Effector CD8-positive, alpha-beta T cell (primary cell): ENCODE measurements at places on chromosomes 12 and 14.
A peak's percentile ranks its signal among the peaks of the same experiment; 100 is the strongest.

GRCh38 chr12:111413442-111414086 is 7.8 kb downstream of the SH2B3 start:
- DNase-seq: no peak

- peak; percentile 64 for DNase-seq
These were observed 6.3 kb downstream of the TNFRSF1A start for GRCh38 chr12:6335451-6336078.

DNA sequence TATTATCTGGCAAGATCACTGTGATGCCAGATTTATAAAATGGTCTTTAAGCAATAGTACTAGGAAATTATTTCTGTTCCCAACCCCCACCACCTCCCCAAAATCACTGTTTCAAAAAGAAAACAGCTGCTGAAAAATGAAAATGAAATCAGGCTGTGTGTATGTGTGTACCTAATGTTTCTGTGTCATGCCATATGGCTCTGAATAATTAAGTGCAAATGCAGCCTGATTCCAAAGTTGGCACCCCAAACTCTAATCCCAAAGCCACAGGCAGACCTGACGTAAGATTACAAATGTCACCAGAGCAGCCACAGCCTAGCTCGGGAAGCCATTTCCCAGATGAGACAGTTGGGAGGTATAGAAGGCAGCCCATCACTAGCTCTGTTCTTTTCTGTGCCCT is 175.5 kb downstream of the MED13L start:
- no peak for DNase-seq

- no peak for DNase-seq
These were observed 8.3 kb downstream of the MEG3 start for GRCh38 chr14:100834082-100834793.

GRCh38 chr14:97137705-97138104 is 340.5 kb downstream of the VRK1 start:
- no peak for DNase-seq

DNA sequence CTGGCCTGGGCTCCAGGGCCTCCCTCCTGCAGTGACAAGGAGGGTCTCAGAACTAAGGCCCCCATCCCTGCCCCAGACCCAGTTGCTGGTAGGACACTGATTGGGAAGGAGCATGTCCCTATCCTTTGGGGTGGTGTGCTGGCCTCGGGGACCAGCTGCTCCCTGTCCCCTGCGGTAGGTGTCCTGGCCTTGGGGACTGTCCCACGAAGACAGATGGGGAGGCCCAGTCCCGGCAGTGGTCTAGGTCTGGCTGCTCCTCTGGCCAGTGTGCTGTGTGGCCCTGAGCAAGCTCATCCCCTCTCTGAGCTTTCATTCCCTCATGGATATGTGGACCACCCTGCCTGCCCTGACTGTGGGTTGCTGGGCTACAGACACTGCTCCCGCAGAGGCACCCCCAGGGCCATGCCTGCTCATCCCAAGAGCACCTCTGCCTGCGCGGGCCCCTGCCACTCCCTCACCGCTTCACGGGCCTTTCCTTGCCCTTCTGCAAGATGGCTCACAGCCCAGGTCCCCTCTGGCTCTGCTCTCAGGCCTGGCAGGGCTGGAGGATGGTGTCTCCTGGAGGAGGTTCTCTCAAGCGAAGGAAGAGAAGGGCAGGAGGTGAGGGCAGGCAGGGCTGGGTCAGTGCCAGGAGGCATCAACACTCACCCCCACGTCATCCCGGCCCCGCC is 12.5 kb downstream of the AHNAK2 start:
- DNase-seq: no peak

GRCh38 chr12:106106892-106107291 is 31.9 kb downstream of the NUAK1 start:
- DNase-seq: no peak

- peak; percentile 21 for DNase-seq
These were observed 2.0 kb downstream of the NFKBIA start for GRCh38 chr14:35402323-35403113.

GRCh38 chr12:114895827-114896226 is 211.9 kb upstream of the TBX3 start:
- no peak for DNase-seq

- DNase-seq: no peak
These were observed 926.9 kb downstream of the TMTC2 start for GRCh38 chr12:83613586-83614110.

GRCh38 chr14:30559638-30560091 is 707 bp downstream of the G2E3 start:
- DNase-seq: no peak

GRCh38 chr12:29152223-29152868 is 3.3 kb downstream of the FAR2 start:
- no peak for DNase-seq

DNA sequence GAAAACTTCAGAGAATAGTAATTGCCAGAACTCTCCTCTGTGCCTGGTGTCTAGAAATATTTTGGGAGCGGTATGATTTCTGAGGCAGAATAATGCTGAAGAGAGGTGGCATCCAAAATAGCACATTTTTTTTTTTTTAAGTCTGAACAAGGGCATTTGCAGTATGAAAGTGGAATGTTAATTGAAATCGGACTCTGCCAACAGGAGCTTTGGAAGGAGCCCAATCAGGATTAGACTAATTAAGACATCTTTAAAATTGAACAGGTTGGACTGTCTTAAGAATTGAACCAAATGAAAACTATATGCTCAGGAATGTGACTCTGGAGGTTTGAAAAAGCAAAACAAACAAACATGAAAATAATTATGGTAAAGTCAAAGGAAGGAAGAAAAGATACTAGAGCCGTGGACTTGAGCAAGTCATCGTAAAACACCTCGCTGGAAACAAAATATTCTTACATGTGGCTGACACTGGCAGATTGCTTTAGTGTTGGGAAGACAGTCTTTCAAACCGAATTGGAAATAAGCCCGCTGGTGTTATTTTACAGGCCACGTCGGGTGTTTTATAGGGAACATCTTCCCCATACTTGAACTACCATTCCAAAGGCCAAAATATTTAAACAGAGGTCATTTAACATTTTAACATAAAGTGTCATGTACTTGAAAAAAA is 436.3 kb downstream of the VRK1 start:
- DNase-seq: no peak

- DNase-seq: no peak
These were observed 851.8 kb downstream of the TMEM121 start for GRCh38 chr14:106378191-106378590.

GRCh38 chr12:16166563-16167470 is 110.7 kb downstream of the SLC15A5 start:
- no peak for DNase-seq

DNA sequence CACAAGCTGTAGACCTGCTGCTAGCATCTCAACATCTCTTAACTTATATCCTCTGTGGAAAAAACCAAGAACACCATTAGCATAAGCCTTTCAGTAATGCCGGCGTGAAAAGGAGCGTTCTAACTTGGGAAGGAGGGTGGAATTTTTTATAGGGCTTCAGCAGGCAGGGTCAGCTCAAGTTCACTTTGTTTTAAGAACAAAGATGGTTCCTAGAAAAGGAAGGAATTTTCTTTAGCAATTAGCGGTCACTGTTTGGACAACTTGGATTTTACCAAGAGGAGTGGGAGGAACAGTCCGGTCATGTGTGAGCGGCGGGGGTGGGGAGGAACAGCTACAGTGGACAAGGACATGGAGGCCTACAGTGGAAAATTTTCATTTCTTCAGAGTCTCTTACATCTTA is 35.9 kb downstream of the BBS10 start:
- no peak for DNase-seq

DNA sequence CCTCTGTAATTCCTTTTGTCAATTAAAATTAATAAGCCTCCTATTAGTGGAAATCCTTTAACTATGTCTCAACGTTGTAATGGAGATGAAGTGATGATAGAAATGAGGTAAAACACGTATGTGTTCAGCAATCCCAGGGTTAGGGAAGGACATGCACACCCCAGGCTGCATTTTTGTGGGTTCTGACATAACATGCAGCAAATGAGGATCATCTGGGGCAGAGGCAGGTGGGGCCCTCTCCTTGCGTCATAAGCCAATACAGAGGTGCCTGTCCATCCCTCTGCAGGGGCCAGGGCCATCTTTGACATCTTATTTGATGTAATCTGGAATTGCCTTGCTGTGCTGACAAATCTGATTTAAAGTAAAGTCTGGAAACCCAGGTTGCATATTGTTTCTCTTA is 73.2 kb downstream of the MYRFL start:
- DNase-seq: no peak

GRCh38 chr12:81558031-81558430 is 201.1 kb downstream of the PPFIA2 start:
- DNase-seq: no peak

- no peak for DNase-seq
These were observed 340.2 kb downstream of the LRIG3 start for GRCh38 chr12:58580095-58580494.

DNA sequence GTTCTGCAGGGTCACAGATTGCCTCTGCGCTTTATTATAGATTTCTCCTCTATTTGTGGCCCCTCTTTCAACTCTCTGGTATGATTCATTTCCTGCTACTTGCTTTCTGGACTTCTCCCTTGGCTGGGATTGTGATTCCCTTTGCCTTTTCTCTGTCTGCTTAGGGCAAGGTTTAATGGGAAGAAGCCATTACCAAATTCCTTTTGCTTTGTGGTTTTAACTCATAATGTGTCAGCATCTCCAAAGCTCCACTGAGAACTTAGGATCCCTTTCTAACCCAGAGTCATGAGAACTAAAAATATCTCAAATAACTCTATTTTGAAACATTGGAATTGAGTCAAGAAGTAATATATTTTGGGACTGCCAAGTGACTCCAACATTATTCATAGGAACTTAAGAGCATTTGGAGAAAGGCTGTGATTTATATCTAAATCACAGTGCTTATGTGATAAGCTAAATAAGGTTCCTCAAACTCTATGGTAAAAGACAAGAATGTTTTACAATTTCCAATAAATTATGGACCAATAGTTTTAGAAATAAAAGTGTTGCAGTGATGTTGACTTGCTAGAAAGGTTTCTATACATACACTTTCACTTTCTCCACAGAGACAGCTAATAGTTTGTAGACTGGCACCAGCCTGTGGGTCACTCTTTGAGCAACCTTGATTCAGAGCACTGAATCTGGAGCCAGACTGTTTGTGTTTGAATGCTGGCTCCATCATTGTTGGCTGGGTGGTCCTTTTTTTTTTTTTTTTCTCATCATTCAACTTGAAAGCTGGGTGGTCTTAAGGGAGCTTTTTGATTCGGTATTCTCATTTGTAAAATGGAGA is 93.9 kb downstream of the DACT1 start:
- no peak for DNase-seq

DNA sequence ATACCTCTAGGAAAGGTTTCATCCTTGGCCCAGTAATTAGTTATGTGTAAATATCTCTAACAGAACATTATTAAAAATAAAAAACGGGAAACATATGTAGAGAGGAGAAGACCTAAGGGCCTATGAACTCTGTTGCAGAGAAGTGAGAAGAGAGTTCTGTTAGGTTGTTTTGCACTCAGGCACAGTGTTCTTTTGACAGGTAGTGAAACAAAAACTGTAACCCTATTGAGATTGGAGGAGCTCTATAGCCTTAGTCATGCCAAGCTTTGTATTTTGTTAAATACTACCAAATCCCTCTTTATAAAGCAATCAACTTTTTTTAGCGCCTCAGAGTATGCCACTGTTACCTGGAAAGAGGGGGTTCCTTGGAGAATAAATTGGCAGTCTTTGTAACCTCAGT is 77.6 kb downstream of the CNTN1 start:
- DNase-seq: no peak

DNA sequence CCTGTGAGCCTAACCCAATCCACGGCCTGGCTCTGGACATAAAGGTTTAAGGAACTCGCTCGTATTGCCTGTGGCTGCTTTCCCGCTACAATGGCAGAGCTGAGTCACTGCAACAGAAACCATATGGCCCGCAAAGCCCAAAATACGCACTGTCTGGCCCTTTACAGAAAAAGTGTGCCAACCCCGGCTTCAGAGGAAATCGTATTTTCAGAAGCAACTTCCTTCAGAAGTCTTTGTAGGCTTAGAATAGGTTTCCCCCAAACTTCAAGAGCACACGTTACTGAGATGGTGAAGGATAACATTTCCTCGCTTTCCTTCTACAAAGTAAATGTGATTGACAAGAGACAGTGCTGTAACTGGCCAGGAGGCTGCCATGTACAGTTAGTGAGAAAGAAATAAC is 34.8 kb upstream of the TESC start:
- DNase-seq: no peak

DNA sequence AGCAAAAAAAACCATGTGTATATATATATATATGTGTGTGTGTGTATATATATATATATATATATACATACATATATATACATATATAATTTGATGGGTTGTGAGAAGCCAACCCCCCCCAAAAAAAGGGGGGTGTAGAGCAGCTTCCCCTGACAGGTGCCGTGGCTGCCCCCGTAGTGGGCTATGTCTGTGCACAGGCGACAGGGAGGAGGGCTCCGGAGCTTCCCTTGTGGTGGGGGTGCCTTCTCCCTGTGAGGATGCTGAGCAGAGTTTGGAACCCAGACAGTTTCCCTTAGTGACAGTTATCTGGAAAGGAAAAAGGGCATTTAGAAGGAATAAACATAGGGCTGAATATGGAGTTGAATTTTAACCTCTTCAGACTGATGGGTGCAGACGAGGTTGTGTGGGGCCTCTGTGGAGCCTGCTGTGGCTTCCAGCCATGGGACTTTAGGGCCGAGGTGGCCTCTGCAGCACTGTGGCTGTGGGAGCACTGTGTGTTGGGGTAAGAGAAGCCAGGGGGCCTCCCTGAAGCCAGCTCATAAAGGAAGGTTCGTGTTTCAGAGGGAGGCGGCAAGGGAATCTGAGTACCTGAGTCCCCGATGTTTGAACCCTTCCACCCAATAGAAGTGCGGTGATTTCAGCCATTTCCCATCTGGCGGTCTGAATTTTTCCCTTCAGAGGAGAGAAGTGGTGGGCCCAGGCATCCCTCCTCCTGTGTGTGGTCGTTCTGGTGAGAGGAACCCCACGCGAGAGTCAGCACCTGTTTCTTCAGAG is 19.8 kb downstream of the XRCC3 start:
- no peak for DNase-seq

DNA sequence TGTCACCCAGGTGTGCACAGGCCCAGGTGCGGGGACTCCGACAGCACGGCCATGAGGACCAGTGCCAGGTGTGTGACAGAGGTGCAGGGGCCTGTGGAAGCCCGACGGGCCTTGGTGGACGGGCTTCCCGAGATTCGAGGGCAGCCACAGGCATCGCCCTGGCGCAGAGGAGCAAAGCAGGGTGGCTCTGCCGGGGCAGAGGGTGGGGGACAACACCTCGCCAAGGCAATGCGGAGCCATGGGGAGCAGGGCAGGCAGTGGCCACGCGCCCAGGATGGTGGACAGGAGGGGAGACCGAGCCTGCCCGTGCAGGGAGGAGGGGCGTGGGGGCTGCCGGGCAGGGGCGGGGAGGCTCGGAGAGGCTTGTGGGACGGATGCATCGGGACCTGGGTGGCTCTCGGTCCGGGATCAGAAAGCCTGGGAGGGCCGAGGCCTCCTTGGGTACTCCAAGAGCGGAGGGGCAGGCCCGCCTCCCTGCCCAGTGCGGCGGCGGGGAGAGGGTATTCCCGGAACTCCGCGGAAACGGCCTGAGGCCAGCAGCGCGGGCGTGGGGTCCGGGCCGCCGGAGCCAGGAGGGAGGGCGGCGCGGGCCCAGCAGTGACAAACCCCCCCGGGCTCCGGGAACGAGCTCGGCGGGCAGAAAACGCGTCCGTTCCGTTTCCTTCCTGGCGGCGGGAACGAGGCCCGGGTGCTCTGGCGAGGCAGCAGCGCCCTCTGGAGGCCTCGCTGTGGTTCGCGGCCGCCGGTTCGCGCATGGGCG is 1.6 kb downstream of the TMEM121 start:
- peak; percentile 66 for DNase-seq

- DNase-seq: no peak
These were observed 114.8 kb downstream of the ESRRB start for GRCh38 chr14:76490735-76491134.

GRCh38 chr14:70029296-70030132 is 150.3 kb downstream of the SMOC1 start:
- no peak for DNase-seq
